ENCODE measurements at places on chromosomes 6 and 20. TPM values are rescaled to one million over a fixed set of nuclear protein-coding genes. Genes with fewer than 3 reads are reported as not detected.

- no peaks in the 10 kb centered on the region for H3K36me3 ChIP-seq
- peaks cover 13% of the 10 kb centered on the region for H3K4me1 ChIP-seq
- DNase-seq, result no peak
- no peak overlapping the region for H3K27ac ChIP-seq
- no peaks in the 10 kb centered on the region for H3K27me3 ChIP-seq
Observed at GRCh38 chr6:5781966-5782556, 224.7 kb downstream of the NRN1 start.

RAB23 gene
- 10.0 TPM for polyA plus RNA-seq

- no peaks in the 10 kb centered on the region for H3K36me3 ChIP-seq
- no peak for DNase-seq
- H3K27me3 ChIP-seq, result no peaks in the 10 kb centered on the region
- H3K27ac ChIP-seq, result no peak overlapping the region
Observed at GRCh38 chr6:162184465-162184864, 543.1 kb downstream of the PRKN start.

RAB5IF gene
- 134 TPM for polyA plus RNA-seq

TTLL9 gene
- polyA plus RNA-seq, result 0.13 TPM

- no peak overlapping the region for H3K4me3 ChIP-seq
- H3K27ac ChIP-seq, result no peak overlapping the region
- H3K4me1 ChIP-seq, result peaks cover 4% of the 10 kb centered on the region
Observed at GRCh38 chr6:80287607-80288006, 181.1 kb downstream of the BCKDHB start.

DNA sequence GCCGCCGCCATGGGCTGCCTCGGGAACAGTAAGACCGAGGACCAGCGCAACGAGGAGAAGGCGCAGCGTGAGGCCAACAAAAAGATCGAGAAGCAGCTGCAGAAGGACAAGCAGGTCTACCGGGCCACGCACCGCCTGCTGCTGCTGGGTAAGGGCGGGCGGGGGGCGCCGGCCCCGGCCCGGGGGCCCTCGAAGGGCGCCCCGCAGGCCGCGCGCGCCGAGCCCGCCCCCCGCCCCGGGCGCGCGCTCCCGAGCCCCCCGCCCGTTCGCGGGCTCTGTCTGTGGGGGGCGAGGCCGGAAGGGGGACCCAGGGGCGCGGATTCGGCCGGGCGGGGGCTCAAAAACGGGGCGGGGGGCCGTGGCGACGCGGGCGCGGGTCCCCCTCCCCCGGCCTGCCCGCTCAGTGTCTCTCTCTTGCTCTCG is 39.2 kb downstream of the GNAS start:
- H3K4me1 ChIP-seq, result peaks cover 25% of the 10 kb centered on the region
- H3K36me3 ChIP-seq, result no peaks in the 10 kb centered on the region
- peak overlapping the region; percentile 87 for H3K4me3 ChIP-seq
- peak overlapping the region; percentile 79 for H3K27ac ChIP-seq
- no peak for DNase-seq

GRCh38 chr6:112933947-112934346 is 586.8 kb downstream of the RFPL4B start:
- no peak overlapping the region for H3K27ac ChIP-seq
- H3K27me3 ChIP-seq, result no peaks in the 10 kb centered on the region
- no peaks in the 10 kb centered on the region for H3K4me1 ChIP-seq
- DNase-seq, result no peak
- no peaks in the 10 kb centered on the region for H3K36me3 ChIP-seq

AGER gene
- polyA plus RNA-seq, result 2.0 TPM

DNA sequence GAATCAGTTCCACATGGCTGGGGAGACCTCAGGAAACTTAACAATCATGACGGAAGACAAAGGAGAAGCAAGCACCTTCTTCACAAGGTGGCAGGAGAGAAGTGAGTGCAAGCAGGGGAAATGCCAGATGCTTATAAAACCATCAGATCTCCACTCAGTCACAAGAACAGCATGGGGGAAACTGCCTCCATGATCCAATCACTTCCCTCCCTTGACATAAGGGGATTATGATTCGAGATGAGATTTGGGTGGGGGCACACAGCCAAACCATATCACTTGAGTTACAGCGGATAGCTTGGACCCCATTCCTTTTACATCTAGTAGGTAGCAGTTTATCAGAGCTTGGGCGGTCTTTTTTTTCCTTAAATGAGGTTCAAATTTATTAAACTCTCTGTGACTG is 19.1 kb downstream of the AFDN start:
- H3K4me1 ChIP-seq, result peaks cover 11% of the 10 kb centered on the region
- H3K27ac ChIP-seq, result no peak overlapping the region
- no peaks in the 10 kb centered on the region for H3K27me3 ChIP-seq

STX11 gene
- 0.28 TPM for polyA plus RNA-seq

DNA sequence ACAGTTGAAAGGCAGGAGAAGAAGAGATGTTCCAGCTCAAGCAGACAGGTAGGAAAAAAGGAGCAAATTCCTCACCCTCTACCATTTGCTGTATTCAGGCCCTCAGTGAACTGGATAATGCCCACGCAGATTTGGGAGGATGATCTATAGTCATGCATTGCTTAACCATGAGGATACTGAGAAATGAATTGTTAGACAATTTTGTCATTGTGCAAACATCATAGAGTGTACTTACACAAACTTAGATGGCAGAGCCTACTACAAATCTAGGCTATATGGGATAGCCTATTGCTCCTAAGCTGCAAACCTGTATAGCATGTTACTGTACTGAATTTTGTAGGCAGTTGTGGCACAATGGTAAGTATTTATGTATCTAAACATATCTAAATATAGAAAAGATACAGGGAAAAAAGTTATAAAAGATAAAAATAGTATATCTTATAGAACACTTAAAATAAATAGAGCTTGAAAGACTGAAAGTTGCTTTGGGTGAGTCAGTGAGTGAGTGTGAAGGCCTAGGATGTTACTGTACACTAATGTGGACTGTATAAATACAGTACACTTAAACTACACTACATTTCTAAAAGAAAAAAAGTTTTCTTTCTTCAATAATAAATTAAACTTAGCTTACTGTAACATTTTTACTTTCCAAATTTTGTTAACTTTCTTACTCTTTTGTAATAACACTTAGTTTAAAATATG is 672.3 kb downstream of the UTRN start:
- H3K27ac ChIP-seq, result no peak overlapping the region
- no peaks in the 10 kb centered on the region for H3K4me1 ChIP-seq
- no peaks in the 10 kb centered on the region for H3K27me3 ChIP-seq
- no peak for DNase-seq
- H3K36me3 ChIP-seq, result no peaks in the 10 kb centered on the region

OOEP gene
- not detected for polyA plus RNA-seq

ULBP1 gene
- 2.2 TPM for polyA plus RNA-seq

GRCh38 chr6:143692696-143693095 is 14.9 kb downstream of the PHACTR2 start:
- H3K27ac ChIP-seq, result no peak overlapping the region
- peaks cover 7% of the 10 kb centered on the region for H3K4me1 ChIP-seq
- DNase-seq, result no peak
- peaks cover 2% of the 10 kb centered on the region for H3K36me3 ChIP-seq

PSORS1C2 gene
- not detected for polyA plus RNA-seq

- no peaks in the 10 kb centered on the region for H3K36me3 ChIP-seq
- peaks cover 3% of the 10 kb centered on the region for H3K27me3 ChIP-seq
- no peak overlapping the region for H3K4me3 ChIP-seq
- H3K27ac ChIP-seq, result no peak overlapping the region
- no peak for DNase-seq
Observed at GRCh38 chr6:159099961-159100360, 55.2 kb upstream of the TAGAP start.

TCP11 gene
- not detected for polyA plus RNA-seq

SLC17A1 gene
- polyA plus RNA-seq, result not detected

DNA sequence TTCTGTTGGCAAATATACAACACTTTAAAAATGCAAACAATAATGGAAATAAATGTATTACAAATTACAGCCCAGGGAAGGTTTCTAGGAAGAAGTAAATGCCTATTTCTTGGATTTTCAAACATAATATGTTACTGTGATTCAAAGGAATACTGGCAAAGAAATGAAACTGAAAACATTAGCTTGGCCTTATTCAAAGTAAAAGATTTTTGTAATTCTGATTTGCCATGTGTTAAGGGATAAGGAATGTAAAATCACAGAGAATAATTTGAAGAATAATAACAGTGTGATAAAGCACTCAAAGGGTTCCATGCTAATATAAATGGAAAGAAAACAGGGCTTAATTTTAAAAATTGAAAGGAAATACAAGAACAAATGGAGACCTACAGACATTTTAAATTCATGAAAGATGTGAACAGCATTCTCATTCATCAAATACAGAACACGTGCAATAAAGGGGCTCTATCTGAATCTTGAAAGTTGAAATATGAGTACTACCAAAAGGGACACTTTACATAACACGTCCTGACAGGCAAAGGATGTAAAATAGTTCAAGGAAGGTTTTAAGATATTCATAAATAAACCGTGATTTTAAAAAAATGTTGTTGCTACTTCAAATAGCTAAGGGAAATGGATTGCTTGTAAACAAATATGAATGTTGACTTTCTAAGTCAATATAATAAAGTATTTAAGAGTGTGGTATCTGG is 138.1 kb downstream of the RFPL4B start:
- no peaks in the 10 kb centered on the region for H3K36me3 ChIP-seq
- no peak overlapping the region for H3K4me3 ChIP-seq
- H3K27ac ChIP-seq, result no peak overlapping the region

GRCh38 chr6:151389618-151390275 is 1.6 kb downstream of the ZBTB2 start:
- no peaks in the 10 kb centered on the region for H3K27me3 ChIP-seq
- peaks cover 2% of the 10 kb centered on the region for H3K36me3 ChIP-seq
- H3K4me3 ChIP-seq, result peak overlapping the region; percentile 89
- H3K27ac ChIP-seq, result peak overlapping the region; percentile 93
- DNase-seq, result no peak

TRIM40 gene
- not detected for polyA plus RNA-seq

DNA sequence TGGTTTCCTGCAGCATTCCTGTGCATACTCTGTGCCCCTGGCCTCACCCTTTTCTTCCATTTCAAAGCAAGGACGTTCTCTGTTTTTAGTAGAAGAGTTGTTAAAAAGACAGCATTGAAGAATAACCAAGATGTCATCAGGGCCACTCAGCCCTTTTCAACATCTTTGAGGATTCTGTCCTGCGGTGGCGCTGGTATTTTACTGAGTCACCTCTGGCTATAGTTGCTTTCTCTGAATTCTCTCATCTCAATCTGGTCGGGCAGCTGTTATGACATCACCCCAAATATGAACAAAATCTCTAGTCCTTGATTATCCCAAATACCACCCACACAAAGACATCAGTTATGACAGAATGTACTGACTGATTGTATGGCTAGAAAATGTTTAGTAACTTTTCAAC is 204.2 kb downstream of the GRIK2 start:
- H3K4me3 ChIP-seq, result no peak overlapping the region
- no peaks in the 10 kb centered on the region for H3K36me3 ChIP-seq
- no peaks in the 10 kb centered on the region for H3K27me3 ChIP-seq
- no peaks in the 10 kb centered on the region for H3K4me1 ChIP-seq

DNA sequence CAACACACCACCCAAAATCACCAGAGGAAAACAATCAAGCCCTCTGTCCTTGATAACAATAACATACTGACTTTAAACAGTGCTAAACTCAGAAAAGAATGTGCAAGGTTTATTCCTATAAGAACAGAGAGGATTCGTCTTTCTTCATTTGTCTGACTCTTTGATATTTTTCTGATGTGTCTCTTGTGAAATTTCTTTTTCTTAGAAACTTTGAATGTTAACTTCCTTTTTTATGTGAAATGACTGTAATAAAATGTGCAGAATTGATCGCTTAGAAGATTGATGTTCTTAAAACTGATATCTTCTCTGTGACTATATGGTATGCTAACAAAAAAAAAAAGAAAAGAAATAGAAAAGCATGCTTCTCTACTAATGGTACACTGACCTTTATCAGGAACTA is 947.4 kb upstream of the CITED2 start:
- no peaks in the 10 kb centered on the region for H3K4me1 ChIP-seq
- no peak for DNase-seq
- no peaks in the 10 kb centered on the region for H3K27me3 ChIP-seq
- no peaks in the 10 kb centered on the region for H3K36me3 ChIP-seq

CST5 gene
- not detected for polyA plus RNA-seq

MCCD1 gene
- not detected for polyA plus RNA-seq

- DNase-seq, result no peak
- peaks cover 10% of the 10 kb centered on the region for H3K4me1 ChIP-seq
- no peaks in the 10 kb centered on the region for H3K36me3 ChIP-seq
- peaks cover 2% of the 10 kb centered on the region for H3K27me3 ChIP-seq
- no peak overlapping the region for H3K4me3 ChIP-seq
Observed at GRCh38 chr20:48146308-48146707, 361.0 kb upstream of the SULF2 start.

Data from keratinocyte (primary cell).